Stimulated activated CD8-positive, alpha-beta memory T cell treated with anti-CD3 and anti-CD28 coated beads, Interleukin-15, amount 100 ng/mL, for 1 hour (primary cell): ENCODE measurements at places on chromosomes 1 and 21.

GRCh38 chr1:209672705-209673630, 2.2 kb upstream of the G0S2 start:
- no peak for DNase-seq

GRCh38 chr1:17719874-17720273, 35.3 kb upstream of the ACTL8 start:
- DNase-seq = no peak

GRCh38 chr21:32554832-32555638, 30.3 kb downstream of the TCP10L start:
- DNase-seq = no peak

GRCh38 chr21:35677298-35677841, 383.0 kb downstream of the SETD4 start:
- DNase-seq = no peak

DNA sequence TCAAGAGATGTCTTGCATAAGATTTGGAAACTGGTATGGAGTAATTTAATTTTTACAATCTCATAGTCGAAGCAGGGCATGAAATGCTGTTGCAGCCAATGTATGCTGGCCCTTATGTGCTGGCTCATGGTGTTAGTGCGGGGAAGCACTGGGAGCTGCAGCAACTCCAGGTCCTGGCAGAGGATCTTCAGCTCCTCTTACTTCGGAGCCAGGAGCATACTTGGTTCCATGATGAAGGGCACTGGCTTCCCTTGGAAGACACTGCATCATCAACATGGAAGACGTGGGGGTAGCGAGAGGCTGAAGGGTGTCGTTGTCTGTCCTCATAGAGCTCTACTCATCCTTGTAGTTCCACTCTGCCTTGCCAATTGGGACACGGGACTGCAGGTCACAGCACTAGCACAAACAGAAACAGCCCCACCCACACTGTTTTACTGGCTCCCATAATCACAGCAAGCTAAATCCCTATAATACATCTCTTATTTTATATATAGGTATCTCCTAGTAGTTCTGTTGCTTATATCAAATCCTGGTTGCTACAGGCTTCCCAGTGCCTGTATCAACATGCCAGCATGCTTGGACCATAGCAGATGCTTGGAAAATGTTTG, 22.4 kb downstream of the PLA2G2D start:
- no peak for DNase-seq

- DNase-seq = no peak
Measured at GRCh38 chr1:114238053-114238452, 84.4 kb upstream of the SYT6 start.

DNA sequence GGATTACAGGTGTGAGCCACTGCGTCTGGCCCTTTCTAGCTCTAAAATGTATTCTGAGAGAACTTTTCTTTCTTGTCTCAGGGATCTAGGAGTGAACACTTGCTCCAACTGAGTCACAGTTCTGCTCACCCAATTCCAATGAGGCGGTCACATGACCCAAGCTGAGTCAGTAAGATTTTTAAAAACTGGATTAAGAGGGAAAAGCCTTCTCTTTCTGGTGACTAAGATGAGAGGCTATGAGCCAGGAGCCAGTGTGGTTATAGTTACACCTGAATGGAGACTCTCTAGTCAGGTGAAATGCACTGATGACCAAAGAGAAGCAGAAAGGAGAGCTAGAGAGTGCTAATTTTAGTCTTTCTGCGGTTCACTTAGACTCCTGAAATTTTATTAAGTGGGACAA, 9.5 kb upstream of the DEPDC1 start:
- no peak for DNase-seq

DNA sequence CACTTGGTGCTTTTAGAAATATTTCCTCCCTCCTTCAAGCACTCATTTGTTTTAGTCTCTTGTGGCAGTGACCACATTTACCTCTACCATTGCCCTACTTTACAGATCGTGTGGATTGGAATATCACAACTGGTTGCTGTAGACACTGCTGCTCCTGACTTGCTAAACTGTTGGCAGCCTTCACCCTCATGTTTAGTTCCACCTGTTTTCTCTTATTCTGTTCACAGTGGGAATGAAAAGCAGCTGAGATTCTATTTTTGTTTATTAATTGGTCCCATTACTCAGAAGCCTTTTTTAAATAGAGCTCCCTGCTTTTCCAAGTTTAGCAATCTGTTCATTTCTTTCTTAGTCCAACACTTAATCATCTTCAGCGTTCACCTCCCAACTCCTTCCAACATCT, 308.9 kb downstream of the RWDD3 start:
- DNase-seq = no peak

GRCh38 chr21:32993894-32994293, 31.8 kb upstream of the OLIG2 start:
- no peak for DNase-seq

DNA sequence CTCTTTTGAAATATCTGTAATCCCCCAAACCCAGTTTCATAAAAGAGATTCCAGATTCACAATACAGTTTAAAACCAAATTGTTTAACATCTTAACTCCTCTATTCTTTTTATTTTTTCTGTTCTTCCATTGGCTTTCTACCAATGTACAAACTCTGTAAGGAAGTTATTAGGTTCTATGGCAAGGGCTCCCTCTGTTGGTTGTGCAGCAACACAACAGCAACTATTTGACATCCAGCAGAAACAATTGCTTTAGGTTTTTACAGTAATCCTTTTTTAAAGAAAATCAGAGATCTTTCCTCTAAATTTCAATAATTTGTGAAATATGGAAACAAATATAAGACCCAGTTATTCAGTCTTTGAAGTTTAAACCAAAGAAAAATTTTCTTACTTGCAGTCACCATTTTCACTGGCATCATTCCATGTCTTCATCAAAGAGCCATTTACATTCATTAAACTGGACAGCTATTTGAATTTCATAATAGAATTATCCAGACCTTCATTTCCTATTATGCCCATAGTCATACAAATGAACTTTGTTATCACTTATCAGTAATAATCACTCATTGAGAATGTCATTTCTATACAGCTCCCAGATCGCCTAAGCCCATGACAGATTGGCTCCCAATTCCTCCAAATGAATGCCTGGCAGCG, 46.5 kb upstream of the RNF11 start:
- DNase-seq = peak; percentile 6

- DNase-seq = no peak
Measured at GRCh38 chr1:158830074-158830677, 975 bp upstream of the MNDA start.

GRCh38 chr1:77687519-77687906, 5.1 kb upstream of the ZZZ3 start:
- no peak for DNase-seq

GRCh38 chr1:165355977-165356811, at the start of gene LMX1A:
LMX1A (minus strand) TSS chr1:165356715; CDS start chr1:165355559, 1,156 bp downstream.
- no peak for DNase-seq

DNA sequence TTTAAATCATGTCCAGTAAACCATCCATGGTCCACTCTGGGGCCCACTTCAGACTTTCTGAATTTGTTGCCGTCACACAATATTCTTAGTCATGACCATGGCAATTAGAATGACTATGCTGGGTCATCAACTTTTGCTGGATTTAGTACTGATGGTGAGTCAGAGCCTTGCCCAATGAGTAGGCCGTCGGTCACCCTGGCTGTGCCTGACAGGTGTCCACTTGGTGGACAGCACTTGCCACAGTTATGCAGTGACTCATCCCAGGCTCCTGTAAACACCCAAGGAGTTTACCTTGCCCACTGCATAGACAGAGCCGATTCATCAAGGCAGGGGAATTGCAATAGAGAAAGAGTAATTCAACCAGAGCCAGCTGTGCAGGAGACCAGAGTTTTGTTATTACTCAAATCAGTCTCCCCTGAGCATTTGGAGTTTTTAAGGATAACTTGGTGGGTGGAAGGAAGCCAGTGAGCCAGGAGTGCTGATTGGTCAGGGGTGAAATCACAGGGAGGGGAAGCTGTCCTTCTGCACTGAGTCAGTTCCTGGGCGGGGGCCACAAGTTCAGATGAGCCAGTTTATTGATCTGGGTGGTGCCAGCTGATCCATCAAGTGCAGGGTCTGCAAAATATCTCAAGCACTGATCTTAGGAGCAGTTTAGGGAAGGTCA, 333.8 kb downstream of the PTPRU start:
- DNase-seq = no peak

GRCh38 chr1:38586993-38587646, 272.5 kb downstream of the RRAGC start:
- DNase-seq = peak; percentile 9

DNA sequence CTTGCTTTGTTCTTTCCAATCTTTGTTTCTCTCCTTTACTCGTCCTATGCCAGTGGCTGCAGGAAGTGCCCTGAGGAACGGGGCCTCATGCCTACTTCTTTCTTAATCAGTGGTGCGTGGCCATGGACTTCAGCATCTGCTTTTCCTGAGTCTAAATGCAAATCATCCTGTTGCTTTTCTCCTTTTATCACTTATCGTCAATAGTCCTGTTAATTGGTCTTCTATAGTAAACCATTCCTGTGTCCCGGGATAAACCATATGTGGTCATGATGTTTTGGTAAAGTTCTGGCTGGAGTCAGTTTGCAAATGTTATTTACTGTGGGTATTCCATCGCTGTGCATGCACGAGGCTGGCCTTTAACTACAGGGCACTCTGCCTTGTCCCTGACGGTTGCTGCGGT, 47.5 kb downstream of the AGPAT3 start:
- DNase-seq = no peak

DNA sequence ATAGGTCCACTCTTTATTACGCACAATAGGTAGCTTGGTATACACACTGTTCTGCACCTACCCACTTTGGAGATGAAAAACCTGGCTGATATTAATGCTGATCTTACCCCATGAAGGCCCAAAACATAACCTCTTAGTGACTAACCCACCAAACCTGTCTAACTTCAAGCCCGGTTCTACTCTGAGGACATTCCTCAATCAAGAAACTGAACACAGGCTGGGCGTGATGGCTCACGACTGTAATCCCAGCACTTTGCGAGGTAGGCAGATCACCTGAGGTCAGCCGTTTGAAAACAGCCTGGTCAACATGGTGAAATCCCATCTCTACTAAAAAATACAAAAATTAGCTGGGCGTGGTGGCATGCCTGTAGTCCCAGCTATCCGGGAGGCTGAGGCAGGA, 50.5 kb downstream of the EYA3 start:
- no peak for DNase-seq

GRCh38 chr1:38370716-38371504, 324.3 kb upstream of the POU3F1 start:
- DNase-seq = no peak

DNA sequence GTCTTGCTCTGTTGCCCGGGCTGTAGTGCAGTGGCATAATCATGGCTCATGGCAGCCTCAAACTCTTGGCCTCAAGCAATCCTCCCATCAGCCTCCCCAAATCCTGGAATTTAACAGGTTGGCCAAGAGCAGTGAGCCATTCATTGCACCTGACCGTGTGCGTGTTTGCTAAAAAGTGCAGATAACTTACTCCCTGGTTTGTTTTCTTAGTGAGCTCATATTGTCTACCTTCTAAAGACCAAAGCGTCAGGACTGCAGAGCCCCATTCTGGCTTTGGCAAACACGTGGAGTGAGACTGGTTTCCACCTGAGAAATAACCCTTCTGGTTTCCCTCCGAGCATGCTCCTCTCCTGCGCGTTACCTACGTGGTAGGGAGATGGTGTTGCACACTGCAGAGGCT, 32.2 kb upstream of the CA6 start:
- no peak for DNase-seq
